ENCODE measurements at places on chromosomes 12 and 14. TPM values are rescaled to one million over a fixed set of nuclear protein-coding genes. Genes with fewer than 3 reads are reported as not detected.

APEX1 gene
- 98.4 TPM for total RNA-seq

GRCh38 chr12:22410486-22410885 lies 76.0 kb upstream of the ST8SIA1 start:
- no peaks in the 10 kb centered on the region for H3K36me3 ChIP-seq
- H3K4me1 ChIP-seq = peaks cover 2% of the 10 kb centered on the region
- DNase-seq = no peak
- H3K27ac ChIP-seq = no peak overlapping the region
- no peak overlapping the region for H3K4me3 ChIP-seq
- H3K27me3 ChIP-seq = no peaks in the 10 kb centered on the region

VRTN gene
- total RNA-seq = not detected

NCKAP5L gene
- 13.5 TPM for total RNA-seq

GRCh38 chr12:50842637-50843493 lies at the start of gene TMPRSS12:
TMPRSS12 (plus strand) TSS chr12:50842926; CDS start chr12:50842965, 39 bp downstream.
- H3K36me3 ChIP-seq = no peaks in the 10 kb centered on the region
- no peaks in the 10 kb centered on the region for H3K27me3 ChIP-seq
- H3K4me1 ChIP-seq = no peaks in the 10 kb centered on the region
- peak; percentile 36 for DNase-seq

STRN3 gene
- total RNA-seq = 106 TPM

GRCh38 chr14:32709027-32709426 lies 229.7 kb upstream of the NPAS3 start:
- peak overlapping the region; percentile 39 for H3K27ac ChIP-seq

CD27 gene
- total RNA-seq = 0.29 TPM

DNA sequence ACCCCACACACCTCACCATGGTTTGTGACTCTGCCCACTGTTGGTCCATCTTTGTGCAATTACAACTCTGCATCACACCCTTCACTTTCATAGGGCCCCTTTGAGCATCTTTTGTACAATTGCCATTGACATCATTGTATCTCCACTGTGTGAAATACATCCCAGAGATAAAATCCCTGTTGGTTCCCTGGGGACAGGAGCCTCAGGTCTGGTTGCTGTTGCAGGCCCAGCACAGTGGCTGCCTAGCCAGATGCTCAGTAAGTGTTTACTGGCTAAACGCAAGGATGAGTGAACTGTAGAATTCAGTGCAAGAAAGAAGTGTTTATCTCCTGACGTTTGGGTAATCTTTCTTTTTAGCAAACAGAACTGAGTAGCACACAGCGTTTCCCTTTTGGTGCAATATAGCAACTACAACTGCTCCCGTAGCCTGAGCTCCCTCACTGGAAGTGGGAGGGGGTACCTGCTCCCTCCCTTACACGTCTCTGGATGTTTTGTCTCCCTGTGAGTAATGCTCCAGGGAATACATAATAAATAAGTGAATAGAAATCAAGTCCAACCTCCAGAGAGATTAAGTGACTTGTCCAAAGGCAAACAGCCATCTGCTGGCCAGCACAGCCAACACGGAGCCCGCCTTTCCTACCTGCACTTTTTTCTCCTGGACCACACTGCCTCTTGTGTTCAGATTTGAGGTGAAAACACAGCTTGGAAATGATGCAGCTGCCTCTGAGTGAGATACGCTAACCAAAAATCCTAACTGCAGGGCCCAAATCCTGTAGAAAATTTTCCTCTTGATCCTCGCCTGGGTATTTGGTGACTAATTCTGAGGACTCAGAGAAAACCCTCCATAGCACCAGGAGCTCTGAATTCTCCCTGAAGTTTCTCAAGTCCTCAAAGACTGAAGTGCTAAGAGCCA lies 27.4 kb downstream of the GALNT16 start:
- no peaks in the 10 kb centered on the region for H3K4me1 ChIP-seq
- H3K4me3 ChIP-seq = no peak overlapping the region
- no peaks in the 10 kb centered on the region for H3K27me3 ChIP-seq
- peak overlapping the region; percentile 31 for H3K27ac ChIP-seq
- no peak for DNase-seq

DNA sequence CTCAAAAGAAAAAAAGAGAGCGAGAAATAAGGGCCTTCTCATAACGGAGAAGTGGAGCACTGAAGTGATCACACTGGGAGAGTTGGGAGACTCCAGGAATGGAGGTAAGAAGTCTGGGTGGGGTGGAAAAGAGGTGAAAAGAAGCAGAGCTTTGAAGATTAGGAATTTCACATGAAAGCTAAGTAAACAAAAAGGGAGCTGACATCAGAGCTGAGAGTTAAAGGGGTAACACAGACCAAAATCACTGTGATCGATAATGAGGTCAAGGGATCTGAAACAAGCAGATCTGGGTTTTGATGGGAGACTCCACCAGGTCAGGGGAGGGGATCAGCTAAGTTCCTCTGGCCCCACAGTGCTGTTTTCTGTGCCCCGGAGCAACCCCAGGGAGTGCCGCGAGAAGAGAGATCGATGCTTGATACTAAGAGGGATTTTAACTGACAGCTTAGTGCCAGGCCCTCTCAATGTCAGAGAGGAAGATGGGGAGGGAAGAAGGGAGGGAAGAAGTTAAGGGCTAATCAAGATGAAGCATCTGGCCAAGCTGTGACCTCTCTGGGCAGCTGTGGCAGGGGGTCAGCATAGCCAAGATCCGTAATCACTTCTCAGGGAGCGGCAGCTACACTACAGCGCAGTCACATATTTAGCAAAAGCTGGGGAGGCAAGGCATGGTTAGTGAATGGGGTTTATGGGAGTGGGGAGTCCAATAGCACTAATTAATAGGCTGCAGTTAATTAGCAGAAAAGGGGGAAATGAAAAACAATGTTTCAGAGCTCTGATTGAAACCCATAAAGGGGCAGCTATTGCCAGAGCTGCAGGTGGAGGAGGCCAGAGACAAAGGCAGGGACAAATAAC lies 8.0 kb downstream of the AQP6 start:
- H3K27ac ChIP-seq = no peak overlapping the region
- no peaks in the 10 kb centered on the region for H3K27me3 ChIP-seq
- peak; percentile 21 for DNase-seq
- H3K4me3 ChIP-seq = no peak overlapping the region
- H3K36me3 ChIP-seq = no peaks in the 10 kb centered on the region
- H3K4me1 ChIP-seq = no peaks in the 10 kb centered on the region

DNA sequence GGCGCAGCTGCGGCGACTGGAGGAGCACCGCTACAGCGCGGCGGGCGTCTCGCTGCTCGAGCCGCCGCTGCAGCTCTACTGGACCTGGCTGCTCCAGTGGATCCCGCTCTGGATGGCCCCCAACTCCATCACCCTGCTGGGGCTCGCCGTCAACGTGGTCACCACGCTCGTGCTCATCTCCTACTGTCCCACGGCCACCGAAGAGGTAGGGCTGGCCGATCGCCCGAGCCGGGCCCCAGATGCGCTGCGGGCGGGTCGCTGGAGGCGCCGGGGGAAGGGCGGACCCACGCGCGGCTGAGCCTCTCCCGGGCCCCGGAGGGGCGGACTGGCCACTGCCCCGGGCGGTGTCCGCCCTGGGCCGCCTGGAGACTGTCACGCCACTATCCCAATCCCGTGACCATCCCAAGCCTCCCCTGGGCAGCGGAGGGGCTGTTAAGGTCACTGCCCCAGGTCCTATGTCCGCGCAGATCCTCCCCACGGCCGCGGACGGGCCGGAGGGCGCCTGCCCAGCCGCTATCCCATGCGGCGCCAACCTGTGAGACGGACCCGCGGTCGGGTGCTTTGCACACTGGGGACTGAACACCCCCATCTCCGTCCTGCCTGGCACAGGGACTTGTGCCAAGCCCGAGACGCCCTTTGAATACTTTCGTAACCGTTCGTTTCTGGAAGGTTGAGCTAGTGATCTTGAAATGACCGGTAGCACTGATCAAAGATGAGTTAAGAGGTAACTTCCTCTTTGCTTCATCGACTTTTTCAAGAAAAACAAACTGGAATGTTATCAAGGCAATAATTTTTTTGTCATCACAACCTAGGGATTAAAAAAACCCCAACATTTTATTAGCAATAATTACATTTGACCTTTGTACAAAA lies 725 bp downstream of the CHPT1 start:
- no peaks in the 10 kb centered on the region for H3K36me3 ChIP-seq
- H3K4me1 ChIP-seq = peaks cover 49% of the 10 kb centered on the region
- peak; percentile 70 for DNase-seq
- no peaks in the 10 kb centered on the region for H3K27me3 ChIP-seq
- H3K27ac ChIP-seq = peak overlapping the region; percentile 97

AMDHD1 gene
- 0.62 TPM for total RNA-seq

CYP27B1 gene
- not detected for total RNA-seq

DNA sequence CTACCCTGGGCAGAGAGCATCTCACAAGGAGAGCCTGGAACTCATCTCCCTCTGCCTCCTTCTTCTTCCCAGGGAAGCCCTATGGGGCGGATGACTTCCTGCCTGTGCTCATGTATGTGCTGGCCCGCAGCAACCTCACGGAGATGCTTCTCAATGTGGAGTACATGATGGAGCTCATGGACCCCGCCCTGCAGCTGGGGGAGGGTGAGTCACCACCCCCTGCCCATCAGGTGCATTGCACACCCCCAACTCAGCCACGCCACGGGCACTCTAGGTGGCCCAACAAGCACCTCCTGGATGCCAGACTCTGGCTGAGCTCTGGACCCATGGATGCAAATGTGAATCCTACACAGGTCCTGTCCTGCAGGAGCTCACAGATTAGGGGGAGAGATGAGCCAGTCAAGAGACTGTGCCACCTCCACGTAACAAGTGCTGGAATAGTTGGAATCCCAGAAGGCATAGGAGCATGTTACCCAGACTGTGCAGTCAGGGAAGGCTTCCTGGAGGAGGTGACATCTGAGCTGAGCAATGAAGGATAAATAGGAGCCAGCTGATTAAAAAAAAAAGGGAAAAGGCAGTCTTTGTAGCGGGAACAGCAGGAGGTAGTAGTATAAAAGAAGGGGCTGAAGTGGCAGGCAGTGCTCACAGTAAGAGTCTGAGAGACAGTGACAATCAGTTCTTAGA lies 71.9 kb downstream of the LGMN start:
- H3K4me3 ChIP-seq = no peak overlapping the region
- no peaks in the 10 kb centered on the region for H3K36me3 ChIP-seq
- no peaks in the 10 kb centered on the region for H3K27me3 ChIP-seq
- H3K4me1 ChIP-seq = no peaks in the 10 kb centered on the region
- DNase-seq = no peak
- H3K27ac ChIP-seq = no peak overlapping the region

DNA sequence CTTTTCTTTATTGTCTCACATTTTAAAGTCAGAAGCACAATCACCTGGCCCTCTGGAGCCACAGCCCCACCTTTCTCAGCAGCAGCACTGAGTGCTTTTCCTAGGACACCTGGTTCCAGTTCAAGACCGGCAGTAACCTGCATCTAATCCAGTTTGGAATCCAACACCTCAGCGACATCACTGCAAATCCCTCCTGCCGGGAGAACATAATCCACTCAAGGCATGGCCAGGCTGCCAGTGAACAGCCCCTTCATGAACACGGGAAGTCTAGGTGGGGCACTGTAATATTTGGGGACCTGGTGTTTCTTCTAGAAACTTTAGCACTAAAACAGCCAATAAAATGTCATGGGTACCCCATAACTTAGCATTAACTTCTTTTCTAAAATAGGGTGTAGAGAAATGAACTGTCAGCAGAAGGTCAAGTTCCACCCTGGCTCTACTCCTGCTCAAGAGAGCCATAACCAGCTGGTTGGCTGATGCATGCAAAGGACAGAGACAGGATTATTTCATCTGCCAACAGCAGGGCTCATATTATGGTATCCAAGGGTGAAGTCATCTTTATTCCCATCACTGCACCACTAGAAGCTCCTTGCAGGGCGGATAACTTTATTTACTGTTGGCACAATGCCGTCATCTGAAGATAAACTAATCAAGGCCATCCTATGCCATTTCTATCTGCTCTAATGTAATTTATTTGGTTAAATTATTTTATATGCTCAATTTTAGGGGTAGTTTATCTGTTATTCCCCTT lies 76.7 kb downstream of the TTC7B start:
- peak overlapping the region; percentile 6 for H3K4me3 ChIP-seq
- H3K36me3 ChIP-seq = no peaks in the 10 kb centered on the region
- H3K27ac ChIP-seq = peak overlapping the region; percentile 92

DNA sequence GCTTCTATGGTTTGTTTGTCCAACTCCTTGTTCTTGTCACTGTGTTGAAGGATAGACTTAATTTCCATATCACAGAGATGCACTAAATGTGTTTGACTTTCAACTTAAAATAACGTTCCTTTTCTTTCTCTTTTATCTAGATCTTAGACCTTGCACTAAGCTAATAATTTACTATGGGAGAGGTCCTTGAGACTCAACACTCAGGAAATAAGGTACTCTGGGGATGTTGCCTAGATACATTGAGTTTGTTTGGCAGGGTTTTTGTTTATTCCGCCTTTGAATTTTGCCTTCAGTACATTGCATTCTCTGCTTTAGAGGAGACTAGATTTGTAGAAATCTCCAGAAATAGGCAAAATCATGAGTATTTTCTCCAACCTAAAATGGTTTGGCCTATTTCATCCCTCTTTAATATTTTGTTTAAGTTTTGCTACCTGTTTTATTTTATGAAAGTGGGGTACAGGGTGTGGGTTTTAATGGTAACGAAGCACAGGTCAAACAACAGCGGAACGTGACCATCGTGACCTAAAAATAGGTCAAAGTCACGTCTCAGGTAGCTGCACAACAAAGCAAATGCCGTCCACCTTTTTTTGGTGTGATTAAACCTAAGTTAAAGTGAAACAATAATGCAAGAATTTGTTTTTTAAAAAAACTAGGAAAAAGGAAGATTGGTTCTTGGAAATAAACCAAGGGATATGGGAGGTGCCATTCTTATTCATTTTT lies 115.3 kb upstream of the CPSF6 start:
- H3K36me3 ChIP-seq = no peaks in the 10 kb centered on the region
- no peaks in the 10 kb centered on the region for H3K4me1 ChIP-seq
- H3K27me3 ChIP-seq = no peaks in the 10 kb centered on the region
- no peak overlapping the region for H3K27ac ChIP-seq
- H3K4me3 ChIP-seq = no peak overlapping the region
- no peak for DNase-seq

GRCh38 chr14:59711080-59711479 lies 134.5 kb upstream of the CCDC175 start:
- H3K4me1 ChIP-seq = peaks cover 5% of the 10 kb centered on the region
- no peak overlapping the region for H3K27ac ChIP-seq
- no peaks in the 10 kb centered on the region for H3K27me3 ChIP-seq
- H3K4me3 ChIP-seq = no peak overlapping the region
- H3K36me3 ChIP-seq = no peaks in the 10 kb centered on the region

- peak overlapping the region; percentile 32 for H3K27ac ChIP-seq
- H3K4me3 ChIP-seq = no peak overlapping the region
- DNase-seq = no peak
These were observed 52.1 kb downstream of the NIN start for GRCh38 chr14:50778721-50779483.

MGAT4C gene
- total RNA-seq = 0.16 TPM

- no peak overlapping the region for H3K4me3 ChIP-seq
- no peaks in the 10 kb centered on the region for H3K36me3 ChIP-seq
- H3K27me3 ChIP-seq = no peaks in the 10 kb centered on the region
- DNase-seq = no peak
- H3K4me1 ChIP-seq = no peaks in the 10 kb centered on the region
These were observed 777.9 kb downstream of the FSCB start for GRCh38 chr14:43729143-43729542.

DNA sequence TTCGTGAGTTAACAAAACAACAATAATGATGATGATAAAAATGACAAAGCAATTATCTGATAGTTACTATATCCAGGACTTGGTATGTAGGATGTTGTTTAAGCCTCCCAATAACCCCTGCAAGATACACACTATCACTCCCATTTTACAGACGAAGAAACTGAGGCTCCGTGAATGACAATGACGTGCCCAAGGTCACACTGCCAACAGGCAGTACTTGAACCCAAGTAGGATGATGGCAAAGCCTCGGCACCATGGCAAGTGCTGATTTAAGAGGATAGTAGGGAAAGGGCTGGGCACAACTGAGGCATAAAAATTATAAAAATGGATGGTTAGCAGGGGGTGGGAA lies 226.8 kb upstream of the LHX5 start:
- H3K27me3 ChIP-seq = peaks cover 12% of the 10 kb centered on the region
- H3K36me3 ChIP-seq = no peaks in the 10 kb centered on the region
- no peak for DNase-seq
- H3K4me1 ChIP-seq = no peaks in the 10 kb centered on the region
- H3K4me3 ChIP-seq = no peak overlapping the region
- H3K27ac ChIP-seq = no peak overlapping the region
